Retina (tissue), 1 donor: ENCODE measurements at places on chromosomes 11 and 22.

DNA sequence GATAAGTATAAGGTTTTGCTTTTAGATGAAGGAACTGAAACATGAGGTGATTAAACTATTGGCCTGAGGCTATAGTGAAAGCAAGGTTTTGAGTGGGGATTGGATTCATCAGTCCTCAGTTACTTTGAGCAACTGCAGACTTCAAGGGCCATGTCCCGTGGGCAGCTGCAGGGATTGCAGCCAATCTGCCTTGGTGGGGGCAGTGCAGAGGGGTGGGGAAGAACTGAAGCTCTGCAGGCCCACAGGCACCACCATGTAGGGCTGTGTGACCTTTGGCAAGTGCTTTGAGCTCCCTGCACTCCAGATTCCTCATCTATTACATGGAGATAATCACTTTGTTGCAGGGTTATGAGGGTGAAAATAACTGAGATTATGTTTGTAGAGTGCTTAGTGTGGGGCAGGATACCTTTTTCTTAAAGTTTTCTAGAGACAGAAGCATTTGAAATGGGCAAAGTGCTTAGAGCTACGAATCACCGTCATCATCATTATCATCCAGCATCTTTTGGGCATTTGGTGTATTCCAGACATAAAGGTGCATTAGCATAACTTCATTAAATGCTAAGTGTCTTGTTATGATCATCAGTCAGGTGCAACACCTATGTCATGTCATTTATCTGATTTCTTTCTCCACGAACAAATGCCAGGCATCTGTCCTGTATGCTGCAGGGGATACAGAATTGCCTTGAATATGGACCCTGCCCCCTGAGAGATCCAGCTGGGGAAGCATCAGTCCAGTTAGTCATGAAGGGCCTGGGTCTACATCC lies 72.1 kb upstream of the TENM4 start:
- DNase-seq, result no peak

DNA sequence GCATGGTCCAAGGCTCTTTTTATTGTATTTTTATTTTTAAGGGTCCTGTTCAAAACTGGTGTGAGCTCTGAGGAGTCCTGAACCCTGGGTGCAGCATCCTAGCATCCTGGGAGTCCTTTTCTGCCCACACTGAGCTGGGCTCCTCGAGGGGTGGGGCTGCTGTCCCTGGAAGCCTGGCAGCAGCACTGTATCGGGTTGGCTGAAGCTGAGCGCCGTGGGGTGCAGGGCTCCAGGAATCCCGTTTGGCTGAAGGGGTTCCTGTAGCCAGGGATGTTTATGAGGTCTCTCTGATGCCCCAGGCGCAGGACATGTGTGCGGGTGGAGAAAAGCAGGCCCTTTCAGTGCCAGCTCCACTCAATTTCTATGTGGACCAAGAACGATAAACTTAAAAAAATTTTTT lies 95.4 kb downstream of the MPPED1 start:
- DNase-seq, result no peak

- DNase-seq, result no peak
These were observed 75.8 kb downstream of the SGSM3 start for GRCh38 chr22:40446203-40446602.

GRCh38 chr22:50724616-50725015 lies 13.4 kb upstream of the ACR start:
- DNase-seq, result no peak

DNA sequence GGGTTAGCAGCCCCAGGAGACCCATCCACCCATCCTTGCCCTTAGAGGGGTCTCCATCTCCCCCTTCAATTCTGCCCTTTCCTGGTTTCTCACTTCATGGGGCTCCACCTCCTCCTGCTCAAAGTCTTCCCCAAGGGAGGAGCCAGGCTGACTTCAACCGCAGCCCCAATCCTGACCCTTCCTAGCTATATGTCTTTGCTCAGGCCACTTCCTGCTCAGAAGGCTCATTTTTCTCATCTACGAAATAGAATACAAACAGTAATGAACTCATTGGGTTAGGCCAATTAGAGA lies 24.5 kb downstream of the POU2AF1 start:
- DNase-seq, result no peak

DNA sequence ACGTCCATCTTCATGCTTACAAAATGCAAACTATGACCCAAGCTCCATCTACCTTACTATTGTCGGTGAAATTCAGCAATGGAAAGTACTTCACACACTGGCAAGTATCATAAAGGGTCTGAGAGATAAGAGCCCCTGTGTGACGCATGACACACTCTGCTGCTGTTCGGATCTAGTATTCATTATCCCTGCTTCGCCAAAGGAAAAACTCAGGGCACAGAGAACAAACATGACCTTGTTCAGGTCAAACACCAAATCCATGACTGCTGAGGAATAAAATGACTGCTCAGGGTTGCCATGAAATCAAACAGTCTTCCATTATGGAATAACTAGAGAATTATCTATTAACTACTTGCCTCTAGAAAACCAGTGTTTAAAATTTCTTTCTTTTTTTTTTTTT lies 73.0 kb downstream of the MICAL3 start:
- DNase-seq, result no peak

GRCh38 chr11:123020968-123021367 lies 39.3 kb upstream of the BSX start:
- no peak for DNase-seq

GRCh38 chr22:36687516-36687915 lies 16.0 kb downstream of the CACNG2 start:
- DNase-seq, result no peak

DNA sequence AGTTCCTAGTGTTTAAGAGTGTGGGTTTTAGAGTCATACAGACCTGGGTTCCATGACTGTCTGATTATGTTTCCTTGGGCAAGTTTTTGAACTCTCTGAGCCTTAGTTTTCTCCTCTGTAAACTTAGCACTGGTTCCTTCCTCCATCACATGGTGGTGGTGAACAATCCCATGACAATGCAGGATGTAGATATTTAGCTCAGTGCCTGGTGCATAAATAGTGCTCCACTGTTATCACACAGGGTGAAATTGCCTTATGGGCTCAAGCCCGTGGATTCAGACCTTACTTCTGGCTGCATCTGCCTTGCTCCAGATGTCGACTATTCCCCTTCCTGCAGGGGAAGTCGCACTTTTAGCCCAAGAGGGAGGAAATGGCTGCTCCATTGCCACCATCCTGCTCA lies 62.7 kb downstream of the LDLRAD3 start:
- no peak for DNase-seq

DNA sequence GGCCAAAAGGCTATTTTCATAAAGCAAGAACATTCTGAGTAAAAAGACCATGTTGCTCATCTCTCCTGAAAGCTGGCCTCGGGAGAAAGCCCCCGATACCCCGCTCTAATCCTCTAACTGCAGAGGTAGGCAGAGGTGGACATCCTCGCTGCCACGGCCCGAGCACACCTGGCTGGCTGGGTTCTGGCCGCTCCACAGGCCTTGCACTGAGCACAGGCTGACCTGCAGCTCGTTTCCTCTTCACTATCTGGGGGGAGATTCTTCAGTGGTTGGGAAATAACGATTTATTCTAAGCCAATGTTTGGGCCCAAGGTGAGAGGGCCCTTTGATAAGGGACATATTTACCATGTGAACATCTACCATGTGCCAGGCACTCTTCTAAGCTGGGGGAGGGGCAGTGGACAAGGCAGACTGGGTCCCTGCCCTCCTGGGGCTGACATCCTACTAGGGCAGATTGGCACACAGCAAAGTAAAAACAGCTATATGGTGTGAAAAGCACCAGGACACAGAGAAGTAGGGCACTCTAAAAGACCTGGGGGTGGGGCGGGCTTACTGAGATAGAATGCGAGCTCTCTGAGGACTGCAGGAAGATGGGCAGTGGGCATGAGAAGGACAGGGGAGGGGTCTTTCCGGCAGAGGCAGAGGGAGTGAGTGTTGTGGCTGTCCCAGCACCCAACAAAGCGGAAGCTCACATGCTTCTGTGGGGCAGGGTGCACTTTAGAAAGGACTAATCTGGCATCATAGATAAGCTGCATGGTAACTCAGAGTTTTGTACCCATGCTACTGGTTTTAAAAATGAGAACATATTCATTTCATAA lies 65.5 kb upstream of the ARFGAP3 start:
- no peak for DNase-seq

- no peak for DNase-seq
These were observed 16.6 kb upstream of the NAV2 start for GRCh38 chr11:19696073-19696472.
